ENCODE measurements at places on chromosomes 5 and 9.

DNA sequence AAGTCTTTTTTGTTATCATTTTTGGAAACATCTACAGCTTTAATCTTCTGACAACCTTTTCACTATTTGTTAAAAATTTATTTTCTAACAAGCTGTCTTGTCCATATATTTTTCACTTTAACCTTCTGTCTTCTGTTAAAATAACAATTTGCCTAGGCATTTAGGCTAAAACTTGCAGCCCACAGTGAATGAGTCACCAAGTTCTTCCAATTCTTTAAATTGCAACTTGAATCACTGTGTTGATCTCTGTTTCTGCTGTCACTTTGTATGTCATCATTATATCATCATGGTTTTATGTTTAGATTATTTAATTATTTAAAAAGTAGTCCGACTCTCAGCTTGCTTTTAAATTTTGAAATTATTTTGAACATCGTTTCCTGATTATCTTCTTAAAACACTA lies 473.8 kb upstream of the PTPRD start:
- DNase-seq = no peak

DNA sequence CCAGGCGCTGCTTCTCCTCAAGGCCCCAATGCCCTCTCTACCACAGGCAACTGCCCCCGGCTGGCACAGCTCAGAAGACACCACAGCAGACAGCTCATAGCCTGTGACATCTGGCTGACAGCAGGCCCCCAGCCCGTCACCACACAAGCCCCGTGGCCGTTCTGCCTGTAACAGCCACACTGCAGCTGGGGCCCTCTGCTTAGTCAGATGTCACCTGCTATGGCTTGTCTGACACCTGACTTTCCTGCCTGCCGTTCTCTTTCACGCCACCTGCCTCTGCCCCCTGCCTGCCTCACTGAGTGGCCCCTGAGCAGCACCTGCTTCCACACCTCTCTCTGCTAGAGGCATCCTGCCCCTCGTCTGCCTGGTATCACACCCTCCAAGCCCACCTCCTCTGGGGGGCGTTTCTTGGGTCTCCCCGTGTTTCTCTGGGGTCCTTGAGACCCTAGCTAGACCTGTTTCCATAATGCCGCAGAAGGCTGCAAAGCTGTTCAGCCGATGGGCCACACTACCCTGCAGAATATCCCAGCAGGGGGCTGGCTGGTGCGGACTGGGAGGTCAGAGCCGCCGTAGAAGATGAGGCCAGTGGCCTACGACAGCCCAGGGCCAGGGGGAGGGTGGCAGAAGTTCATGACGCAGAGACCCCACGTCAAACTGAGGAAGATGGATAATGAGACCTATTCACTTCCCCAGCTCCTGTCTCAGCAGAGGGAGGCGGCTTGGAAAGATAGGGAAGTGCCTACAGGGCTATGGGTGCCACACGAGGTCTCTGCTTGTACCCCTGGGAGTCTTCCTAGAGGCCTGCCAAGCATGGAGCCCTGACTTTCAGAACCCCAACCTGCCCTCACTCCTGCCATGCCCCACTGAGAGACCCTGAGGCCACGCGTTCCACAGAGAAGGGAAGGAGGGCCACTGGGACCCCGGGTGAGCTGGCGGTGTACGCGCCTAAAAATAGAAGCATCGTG lies 95.1 kb downstream of the ZNF354C start:
- no peak for DNase-seq

DNA sequence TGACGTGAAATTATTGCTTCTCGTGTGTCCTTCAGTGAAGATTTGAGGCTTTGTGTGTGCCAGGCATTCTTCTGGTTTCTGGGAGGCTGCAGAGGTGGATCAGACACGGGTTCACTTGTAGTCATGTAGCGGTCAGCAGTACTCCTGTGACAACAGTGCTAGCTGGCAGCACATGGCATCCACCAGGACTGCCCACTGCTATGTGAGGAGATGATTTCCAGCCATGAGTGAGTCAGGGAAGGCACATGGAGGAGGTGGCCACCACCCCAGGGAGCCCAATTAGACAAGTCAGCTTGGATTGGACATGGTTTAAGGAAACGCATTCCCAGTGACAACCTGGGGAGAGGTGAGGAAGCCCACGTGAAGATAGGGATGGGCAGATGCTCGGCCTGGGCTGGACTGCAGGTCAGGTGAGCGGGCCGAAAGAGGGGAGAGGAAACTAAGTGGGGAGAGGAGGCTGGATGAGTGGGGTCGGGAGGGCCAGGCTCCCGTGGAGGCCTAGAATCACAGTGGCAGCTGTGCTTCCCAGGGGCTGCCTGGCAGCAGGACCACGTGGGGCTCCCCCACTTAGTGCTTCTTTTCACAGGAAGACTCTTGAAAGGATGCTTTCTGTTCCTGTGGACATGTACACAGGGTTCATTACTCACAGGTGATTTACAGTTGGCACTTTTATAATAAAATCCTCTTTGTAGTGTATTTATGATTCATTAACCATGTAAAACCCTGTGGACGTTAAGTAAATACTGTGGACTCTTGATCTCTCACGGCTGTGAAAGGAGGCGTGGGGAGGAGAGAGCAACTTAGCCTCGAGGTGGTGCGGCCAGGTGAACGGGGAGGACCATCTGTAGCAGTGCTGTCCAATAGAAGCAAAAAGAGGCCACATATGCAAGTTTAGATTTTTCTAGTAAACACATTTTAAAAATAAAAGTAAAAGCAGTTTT lies 80.0 kb upstream of the OTULINL start:
- no peak for DNase-seq

GRCh38 chr9:117987945-117988344 lies 283.7 kb downstream of the TLR4 start:
- DNase-seq = no peak

- DNase-seq = peak; percentile 52
Observed at GRCh38 chr9:135887021-135887507, 20.3 kb downstream of the CAMSAP1 start.

DNA sequence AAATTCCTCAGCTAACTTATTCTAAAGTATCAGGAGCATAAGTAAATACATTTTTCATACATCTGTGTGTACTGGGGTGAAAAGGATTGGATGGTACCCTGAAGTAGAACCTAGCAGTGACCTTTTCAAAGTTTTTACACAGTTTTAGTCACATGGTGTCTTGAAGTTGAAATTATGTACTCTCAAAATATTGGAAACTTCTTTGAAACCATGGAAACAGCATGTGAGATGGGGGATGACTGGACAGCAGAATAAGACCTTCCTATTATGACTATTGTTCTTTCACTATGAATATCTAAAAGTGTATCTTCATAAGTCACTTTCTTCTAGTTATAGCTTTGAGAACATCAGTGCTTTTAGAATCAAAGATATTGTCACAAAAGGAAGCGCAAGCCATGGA lies 301.5 kb upstream of the ELAVL2 start:
- DNase-seq = no peak

DNA sequence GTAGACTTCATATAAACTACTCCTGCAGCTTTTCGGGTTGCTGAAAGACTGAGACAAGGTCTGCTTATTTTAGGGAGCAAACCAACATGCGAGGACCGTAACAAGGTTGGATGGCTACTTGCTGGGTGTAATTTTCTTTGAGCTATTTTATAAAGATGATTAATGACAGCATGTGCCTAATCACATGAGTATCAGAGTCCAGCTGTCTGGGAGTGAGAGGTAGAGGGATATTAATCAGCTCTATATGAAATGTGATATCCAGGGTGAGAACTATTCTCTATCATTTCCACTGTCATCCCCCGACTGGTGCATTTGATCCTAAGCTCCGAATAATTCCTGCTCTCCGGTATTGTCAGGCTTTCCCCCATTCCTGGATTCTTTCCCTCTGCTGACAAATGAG lies 193.8 kb upstream of the HMHB1 start:
- DNase-seq = no peak

DNA sequence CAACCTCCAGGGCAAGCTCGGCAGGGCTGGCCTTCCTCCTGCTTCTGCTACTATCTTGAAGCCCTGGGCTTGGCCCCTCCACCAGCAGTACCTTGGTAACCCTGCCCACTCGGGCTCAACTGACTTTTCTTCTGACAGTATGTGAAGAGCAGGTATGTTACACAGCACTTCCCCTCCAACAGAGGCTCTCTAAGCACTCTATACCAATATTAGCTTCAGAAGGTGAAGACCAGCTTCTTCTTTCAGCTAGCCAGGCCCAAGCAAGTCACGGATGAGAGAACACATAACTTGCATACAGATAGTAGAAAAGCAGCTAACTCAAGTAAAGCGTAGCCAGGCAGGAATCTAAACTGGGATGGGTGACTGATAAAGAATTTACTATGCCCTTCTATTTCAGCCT lies 64.3 kb downstream of the FEM1C start:
- DNase-seq = no peak

GRCh38 chr5:173055722-173055982 lies 500 bp upstream of the CREBRF start:
- DNase-seq = no peak

DNA sequence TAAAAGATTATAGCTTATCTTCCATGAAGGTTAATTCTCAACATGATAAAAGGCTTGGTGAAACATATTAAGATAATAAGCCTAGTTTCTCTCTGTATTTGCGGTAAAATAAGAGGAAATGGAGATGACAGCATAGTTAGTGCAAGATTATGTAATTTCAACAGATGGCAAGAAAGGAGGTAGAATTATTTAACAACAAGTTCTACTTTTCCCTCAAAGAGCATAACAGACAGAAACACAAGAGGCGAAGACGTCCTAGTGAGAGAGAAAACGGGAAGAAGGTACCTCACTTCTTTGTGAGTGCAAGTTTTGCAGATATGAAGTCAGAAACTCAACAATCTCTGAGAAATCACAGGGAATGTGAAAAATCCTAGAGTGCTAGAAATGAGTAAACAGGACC lies 144.8 kb upstream of the ADCY2 start:
- DNase-seq = peak; percentile 89

DNA sequence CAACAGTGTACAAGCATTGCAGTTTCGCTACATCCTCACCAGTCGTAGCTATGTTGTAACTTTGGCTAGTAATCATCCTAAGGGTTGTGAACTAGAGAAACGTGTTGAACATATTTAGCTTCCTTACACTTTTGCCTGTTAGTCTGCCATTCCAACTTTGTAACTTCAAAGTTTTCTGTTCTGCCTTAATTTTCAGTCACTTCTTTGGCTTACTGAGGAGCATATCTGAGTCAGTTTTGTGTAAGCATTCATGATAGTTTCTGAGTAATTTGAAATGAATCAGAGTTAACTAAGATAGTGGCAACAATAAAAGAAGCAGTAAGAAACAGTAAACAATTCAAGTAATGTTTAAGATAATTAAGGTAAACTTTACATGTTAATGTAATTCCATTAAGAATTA lies 58.9 kb upstream of the MCCC2 start:
- no peak for DNase-seq

DNA sequence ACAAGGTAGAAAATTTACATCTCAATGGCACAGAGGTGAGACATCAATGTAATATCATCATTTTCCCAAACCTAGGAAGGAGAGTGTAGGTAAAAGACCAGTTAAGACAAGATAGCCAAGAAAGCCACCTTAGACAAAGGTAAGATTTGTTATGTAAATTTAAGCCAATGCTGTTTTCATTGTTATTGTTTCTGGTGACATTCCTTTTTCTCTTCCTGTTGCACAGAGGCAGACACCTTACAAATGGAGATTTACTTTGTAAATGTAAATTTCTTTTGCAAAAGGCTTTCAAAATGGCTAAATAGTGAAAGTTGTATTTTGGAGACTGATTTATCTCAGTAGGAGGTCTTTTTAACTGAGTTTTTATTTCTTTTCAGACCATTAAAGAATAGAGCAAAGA lies 159.1 kb downstream of the YIPF5 start:
- no peak for DNase-seq

- no peak for DNase-seq
Observed at GRCh38 chr5:142441616-142442015, 116.8 kb upstream of the SPRY4 start.

- DNase-seq = no peak
Observed at GRCh38 chr5:24712947-24713346, 68.2 kb upstream of the CDH10 start.

- DNase-seq = no peak
Observed at GRCh38 chr5:164153469-164154172, 648.2 kb downstream of the MAT2B start.

- no peak for DNase-seq
Observed at GRCh38 chr5:149700347-149700746, 29.8 kb upstream of the PPARGC1B start.

DNA sequence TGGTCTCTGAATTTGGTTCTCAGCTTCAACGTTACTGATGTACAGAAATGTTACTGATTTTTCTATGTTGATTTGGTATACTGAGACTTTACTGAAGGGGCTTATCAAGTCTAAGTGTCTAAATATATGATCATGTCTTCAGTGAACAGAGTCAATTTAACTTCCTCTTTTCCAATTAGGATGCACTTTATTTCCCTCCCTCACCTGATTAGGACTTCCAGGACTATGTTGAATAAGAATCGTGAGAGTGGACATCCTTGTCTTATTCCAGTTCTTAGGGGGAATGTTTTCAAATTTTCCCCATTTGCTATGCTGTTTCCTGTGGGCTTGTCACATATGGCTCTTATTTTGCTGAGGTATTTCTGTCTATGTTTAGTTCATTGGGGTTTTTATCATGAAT lies 349.5 kb downstream of the PRR16 start:
- DNase-seq = no peak
